Activated CD4-positive, alpha-beta T cell treated with anti-CD3 and anti-CD28 coated beads, Interleukin-2, amount 50 U/mL, for 1 hour (primary cell): ENCODE measurements at places on chromosomes 12 and 14.

DNA sequence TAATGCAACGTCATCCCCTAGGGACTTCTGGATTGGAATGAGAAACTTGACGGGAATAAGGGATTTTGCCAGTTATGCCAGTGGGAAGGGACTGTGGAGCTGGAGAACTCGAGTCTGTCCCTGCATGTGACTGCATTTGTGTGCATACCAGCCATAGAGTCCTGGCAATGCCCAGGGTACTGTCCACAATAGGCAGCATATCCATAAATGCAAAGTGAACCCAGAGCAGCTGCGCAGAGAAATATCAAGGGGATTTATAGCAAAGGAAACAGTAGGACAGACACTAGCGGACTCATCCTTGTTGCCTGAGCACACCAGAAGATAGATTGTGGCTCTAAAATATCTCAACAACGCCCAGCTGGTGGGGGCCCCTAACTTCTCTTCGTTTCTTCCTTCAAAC, 247.1 kb upstream of the SRRM4 start:
- no peak for DNase-seq

DNA sequence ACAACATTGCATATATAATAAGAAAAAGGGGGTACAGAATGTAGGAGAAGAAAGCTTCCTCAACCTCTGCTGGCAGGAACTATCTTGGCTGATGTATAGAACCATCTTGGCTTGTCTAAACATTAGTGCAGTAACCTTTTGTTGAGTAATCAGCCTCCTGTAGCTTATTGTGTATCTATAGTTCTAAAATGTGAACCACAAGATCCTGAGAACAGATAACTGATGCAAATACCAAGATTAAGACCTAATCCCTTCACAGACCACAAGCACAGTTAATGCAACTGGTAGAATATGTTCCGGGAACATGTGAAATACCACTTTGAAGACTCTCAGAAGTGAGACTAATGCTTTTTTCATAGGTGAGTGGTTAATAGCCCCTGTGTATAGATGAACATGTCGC, 50.7 kb upstream of the KCNC2 start:
- DNase-seq, result no peak

DNA sequence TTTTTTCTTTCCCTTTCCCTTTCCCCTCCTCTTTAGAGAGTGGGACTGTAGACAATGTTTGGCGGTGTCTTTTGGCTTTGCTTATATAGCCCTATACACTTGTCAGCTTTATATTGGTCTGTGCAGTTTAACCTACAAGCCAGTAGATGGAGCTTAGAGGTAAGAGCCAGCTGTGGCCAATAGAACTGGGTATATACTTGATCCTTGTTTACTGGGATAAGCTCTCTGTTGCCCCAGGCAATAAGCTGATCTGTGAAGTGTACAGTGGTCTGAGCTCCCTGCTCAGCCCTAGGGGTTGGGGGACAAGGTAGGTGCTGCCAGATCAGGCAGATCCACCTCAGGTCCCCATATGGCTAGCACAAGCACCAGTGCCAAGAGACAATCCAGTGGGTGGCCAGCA, 434.1 kb downstream of the NOVA1 start:
- DNase-seq, result no peak

- no peak for DNase-seq
These were observed 85.4 kb downstream of the LGMN start for GRCh38 chr14:92663049-92663448.

DNA sequence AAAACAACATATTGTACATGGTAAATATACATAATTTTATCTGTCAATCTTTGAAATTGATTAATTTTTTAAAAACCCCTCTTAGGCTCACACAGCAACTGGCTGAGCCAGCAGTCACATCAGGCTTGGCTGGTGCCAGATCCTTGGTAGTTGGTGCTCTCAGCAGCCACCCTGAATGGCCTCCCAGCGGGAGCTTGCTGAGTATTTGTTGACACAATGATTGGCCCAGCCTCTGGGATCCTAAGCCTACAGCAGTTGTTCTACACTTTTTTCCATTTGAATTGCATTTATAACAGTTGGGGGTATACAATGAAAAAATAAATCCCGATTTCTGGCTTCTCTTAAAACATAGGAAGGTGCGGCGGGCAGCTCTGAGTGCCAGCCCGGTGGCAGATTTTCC, 11.1 kb downstream of the PRKAB1 start:
- no peak for DNase-seq

GRCh38 chr14:71166180-71166837, 259.1 kb downstream of the PCNX1 start:
- no peak for DNase-seq

DNA sequence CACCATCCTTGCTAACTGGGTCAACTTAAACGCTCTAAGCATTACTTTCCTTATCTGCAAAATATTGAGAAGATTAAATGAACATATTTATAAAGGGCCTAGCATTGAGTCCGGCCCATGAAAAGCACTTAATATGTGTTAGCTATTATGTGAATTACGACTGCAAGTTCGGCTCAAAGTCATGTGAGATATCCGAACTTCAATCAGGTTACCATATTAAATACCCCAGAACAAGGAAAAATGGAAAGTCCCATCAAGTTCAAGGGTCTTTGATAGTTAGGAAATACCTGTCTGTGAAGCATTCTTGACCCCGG, 487 bp upstream of the NRDE2 start:
- no peak for DNase-seq
